ENCODE measurements at places on chromosomes 2 and 18.

DNA sequence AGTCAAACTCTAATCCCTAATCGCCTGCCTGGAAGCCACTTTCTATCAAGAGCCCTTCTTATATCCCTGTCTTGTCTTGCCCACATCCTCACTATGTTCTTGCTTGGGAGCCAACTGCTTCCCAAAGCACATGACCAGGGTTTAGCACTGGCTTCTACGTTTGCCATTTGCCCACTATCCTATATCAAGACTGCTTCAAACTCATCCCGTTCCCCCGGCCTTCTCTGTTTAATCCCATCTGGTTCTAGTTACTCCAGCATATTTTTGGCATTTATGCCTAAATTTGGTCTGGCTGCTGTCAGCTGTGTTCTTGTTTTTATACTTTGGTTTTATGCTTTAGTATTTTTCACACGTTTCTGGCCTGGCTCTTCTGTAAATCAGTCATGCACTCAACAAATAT, 40.2 kb downstream of the POLR1A start:
- DNase-seq = no peak

GRCh38 chr2:229634601-229635370, 79.6 kb downstream of the DNER start:
- DNase-seq = no peak

DNA sequence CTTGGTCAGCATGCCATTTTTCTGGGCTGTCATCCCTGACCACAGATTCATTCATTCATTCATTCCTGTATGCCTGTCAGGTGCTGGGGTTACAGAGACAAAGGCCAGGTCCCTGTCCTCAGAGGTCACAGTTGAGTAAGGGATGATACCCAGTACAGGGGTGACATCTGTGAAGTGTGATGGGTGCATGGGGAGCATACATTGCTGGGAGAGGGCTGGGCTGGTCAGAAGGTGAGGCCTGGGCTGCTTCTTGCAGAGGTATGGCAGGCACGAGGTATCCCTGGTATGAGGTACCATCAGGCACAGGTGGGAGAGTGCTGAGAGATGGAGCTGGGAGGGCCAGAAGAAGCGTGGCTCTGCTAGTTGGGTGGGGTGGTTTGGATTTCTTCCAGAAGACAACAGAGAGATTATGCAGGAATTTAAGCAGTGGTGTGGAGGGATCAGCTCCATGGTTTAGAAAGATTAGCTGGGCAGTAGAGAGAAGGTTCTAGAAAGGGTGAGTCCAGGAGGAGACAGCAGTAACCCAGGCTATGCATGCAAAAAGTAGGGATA, 181.9 kb upstream of the HAAO start:
- DNase-seq = no peak

- DNase-seq = no peak
These were observed 52.9 kb downstream of the HK2 start for GRCh38 chr2:74886811-74887210.

DNA sequence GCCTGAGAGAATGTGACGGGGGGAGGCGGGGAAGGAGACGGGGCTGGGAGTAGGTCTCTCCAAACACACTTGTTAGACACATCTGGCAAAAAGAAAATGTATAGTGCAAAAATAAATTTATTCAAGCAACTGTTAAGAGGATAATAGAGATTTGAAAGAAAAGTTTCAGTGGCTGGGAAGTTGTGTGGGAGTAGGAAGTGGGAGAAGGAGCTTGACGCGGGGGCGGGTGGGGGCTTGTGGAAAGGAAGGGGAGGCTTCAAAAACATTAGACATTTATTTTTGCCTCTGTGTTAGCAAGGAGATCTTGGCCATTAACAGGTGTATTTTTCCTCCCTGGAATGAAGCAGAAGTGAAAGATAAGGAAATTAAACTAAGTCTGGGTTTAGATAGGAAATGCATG, 90.3 kb downstream of the KLF7 start:
- DNase-seq = no peak

DNA sequence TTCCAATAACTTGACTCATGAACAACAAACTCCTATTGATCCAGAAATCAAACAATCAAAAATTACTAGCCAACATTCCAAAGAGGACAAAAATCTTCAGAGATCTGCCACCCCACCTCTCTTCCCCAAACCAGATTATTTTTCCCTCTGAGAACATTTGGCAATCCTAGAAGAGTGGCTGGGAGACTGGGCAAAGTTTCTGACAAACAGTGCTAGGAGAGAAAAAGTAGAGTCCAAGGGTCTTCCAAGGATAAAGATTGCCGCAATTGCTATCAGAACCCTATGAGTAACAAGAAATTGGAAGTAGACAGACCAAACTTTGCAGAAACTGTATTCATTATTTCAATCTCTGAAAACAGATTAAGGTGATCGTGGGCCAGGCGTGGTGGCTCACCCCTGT, 22.4 kb downstream of the REV1 start:
- DNase-seq = no peak

- DNase-seq = no peak
These were observed 47.5 kb upstream of the TXNDC2 start for GRCh38 chr18:9838144-9838877.

- no peak for DNase-seq
These were observed 9.6 kb downstream of the SERPINB8 start for GRCh38 chr18:63979409-63979920.

- DNase-seq = no peak
These were observed 11.9 kb downstream of the MREG start for GRCh38 chr2:216001216-216002100.

- no peak for DNase-seq
These were observed 15.0 kb upstream of the MARCHF4 start for GRCh38 chr2:216387262-216387661.

DNA sequence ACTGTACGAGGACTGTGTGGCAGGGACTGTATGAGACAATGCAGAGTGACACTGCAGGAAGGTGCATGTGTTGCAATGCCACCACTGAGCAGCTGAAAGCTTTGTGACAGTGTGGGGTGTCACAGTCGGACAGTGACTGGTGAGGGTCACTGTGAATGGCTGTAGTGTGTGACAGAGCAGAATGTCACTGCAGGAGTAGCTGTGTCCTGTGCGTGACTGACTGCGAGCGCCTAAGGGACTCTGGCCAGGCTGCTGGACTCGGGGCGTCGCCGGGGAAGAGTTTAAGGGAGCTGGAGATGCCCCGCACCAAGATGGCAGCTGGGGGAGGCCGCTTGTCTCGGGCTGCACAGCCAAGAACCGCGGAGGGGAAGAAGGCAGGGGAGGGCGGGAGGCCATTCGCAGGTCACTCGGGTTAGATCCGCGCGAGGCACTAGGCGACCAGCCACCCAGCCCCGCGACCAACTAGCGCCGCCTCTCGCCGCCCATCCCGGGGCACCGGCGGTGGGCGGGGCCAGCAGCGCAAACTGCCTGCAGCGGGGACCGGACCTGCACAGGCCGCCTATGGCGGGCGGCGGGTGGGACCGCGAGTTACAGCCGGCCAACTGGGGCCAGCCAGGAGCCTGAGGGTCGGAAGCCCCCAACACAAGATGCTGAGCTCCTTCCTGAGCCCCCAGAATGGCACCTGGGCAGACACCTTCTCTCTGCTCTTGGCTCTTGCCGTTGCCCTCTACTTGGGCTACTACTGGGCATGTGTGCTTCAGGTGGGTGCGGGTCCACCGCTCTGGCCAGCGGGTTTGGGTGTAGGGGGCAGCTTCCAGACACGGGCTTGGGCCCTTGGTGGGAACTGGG, at the start of gene ABHD1:
ABHD1 (plus strand) TSS at position 514 of the 849 bp plus-strand sequence; CDS start at position 648, 134 bp downstream.
- DNase-seq = peak; percentile 34

DNA sequence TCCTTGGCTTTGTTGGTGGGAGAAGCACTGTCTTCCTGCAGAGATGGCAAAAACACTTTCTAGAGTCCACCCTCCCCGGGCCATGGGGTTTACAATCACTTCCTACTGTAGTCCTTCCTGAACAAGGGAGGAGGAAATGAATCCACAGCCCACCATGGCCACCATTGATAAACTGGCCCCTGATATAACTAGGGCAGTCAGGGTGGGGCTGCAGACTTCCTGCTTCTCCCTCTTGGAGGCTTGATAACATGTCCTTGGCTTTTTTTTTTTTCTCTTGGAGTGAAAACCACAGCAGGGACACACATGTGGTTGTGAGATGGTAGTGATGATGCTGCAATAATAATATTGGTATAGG, 437.8 kb downstream of the ZNF521 start:
- DNase-seq = no peak

GRCh38 chr2:8259106-8259840, 422.6 kb upstream of the ID2 start:
- no peak for DNase-seq

DNA sequence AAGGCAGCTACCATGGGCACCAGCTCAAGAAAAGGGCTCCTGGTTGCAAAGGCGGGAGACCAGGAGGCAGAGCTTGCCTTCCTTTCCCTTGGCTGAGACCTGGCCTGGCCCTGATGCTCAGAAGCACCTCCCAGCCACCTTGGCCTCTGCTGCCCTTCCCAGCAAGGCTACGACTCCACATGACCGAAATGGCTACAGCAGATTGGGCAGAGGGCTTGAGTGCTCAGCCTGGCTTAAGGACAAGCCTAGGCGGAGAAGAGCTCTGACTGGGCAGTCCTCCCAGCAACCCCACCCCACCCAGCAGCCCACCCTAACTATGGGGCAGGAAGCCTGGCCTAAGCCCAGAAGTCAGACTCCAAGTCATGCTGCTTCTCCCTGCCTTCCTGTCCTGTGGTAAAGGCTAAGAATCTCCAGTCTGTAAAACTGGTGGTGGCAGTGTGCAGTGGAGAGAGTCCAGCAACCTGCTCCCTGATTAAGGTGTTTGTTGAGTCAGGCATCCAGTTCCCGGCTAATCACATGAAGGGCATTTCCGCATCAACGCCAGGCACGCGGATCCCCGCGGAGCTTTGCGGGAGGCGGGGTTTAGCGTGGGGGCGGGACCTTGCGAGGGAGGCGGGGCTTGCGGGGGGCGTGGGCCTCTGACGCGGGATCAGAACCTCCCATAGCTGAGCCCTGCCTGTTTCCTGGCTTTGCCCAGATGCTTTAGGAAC, 256.0 kb downstream of the BCL11A start:
- DNase-seq = no peak

- no peak for DNase-seq
These were observed 361.7 kb downstream of the ANAPC1 start for GRCh38 chr2:111522231-111522768.

GRCh38 chr18:32368170-32368569, 102.5 kb downstream of the GAREM1 start:
- DNase-seq = no peak

DNA sequence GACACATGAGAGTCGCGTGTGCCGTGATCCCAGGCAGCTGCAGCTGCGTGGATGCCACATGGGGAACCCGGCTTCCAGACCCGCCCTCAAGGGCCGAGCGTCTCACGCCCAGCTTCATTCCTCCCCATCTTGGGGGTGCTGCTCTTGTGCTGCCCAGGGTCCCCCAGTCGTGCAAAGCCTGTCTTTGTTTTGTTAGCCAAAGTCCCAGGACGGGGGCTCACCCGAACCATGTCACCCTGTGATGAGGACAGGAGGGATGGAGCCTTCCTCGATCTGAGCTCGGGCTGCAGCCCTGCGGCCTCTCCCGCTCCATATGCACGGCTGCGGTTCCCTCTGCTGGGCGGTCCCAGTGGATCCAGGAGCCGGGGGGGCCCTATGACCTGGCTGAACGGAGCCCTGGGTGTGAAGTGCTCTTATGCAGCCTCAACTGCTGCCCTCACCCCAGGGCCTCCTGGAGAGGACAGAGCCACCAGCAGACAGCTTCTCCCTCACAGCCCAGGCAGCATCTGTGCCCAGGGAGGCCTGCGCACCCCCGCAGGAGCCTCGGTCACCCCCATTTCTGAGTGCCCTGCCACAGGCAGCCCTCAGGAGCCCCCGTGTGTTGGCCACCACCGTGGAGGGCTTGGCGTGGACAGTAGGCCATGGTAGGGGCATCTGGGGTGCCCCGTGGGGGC, 99.0 kb upstream of the CTDP1 start:
- DNase-seq = no peak

DNA sequence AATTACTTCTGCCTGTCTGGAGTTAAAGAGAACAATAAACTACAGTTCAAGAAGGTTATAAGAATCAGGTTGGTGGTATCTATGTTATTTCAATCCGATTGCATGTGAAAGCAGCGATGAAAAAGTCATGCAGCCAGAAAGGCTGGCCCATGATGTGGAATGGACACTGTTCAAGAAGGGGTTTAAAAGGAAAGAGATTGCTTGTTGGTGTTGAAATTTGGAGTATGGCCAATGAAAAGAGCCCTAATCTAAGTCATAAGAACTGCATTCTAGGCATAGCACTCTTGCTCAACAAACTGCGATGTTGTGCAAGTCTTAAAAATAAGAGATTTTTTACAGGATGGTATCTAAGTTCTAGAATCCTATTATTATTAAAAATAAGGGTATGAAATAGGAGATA, 61.3 kb downstream of the EFEMP1 start:
- DNase-seq = no peak

DNA sequence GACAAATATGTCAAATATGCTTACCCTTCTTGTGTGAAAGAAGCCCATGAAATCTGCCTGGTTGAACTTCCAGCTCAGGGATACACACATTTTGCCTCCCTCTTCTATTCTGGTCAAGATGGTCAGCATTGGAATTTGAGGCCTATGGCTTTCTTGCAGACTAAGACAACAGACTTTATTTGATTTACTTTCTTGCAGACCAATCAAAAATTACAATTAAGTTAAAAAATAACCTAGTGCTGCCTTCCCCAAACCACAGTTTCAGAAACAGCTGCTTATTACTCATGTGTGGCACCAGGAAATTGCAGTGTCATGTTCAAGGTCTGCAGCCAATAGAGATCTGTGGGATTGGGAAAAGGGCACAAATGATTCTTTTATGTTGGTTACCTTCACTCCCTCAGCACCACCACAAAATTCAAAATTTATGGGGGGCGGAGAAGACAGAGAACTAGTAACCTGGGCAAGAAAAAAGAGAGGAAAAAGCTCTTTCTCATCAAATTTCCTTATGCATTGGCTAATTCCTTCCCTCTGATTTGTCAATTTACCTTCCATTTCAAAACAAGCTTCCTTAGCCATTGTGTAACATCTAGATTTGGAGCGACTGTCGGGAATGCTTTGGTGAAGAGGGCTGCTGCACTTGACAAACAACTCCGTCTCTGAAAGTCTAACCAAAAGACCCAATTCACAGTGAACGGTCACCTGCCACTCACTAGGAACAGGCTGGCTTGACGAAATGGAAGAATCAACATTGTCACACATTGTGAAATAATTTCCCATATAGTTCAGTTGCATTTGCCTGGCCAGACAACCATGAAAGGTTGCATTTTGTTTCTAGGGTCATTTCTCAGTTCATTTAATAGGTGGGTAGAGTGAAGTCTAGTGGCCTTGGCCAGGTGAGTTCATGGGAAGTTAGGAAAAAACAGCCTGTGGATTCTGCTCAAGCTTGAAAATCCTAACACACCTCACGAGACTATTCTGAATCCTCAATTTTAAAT, 100.4 kb upstream of the FZD5 start:
- DNase-seq = no peak

GRCh38 chr2:16684676-16685339, 19.2 kb upstream of the CYRIA start:
- no peak for DNase-seq

DNA sequence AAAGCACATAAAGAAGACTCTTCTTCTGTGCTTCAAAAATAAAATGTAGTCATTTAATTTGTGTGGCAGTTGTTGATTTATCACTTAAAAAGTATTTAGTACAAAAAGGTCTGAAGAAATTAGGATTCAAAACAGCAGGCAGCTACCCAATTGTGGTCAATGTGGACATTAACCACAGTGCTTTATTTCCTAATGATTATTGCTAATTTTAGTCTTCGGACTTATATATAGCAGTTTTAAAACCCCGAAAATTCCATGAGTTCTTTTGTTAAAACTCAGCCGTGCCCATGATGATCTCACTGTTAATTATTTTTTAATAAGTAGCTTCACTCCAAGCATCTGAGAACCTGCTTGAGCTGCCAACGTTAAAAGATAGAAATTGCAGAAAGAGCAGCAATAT, 594.3 kb downstream of the STK39 start:
- no peak for DNase-seq
